ENCODE measurements at places on chromosomes 2 and 18. TPM values are rescaled to one million over a fixed set of nuclear protein-coding genes. Genes with fewer than 3 reads are reported as not detected.

PXDN gene
- 29.5 TPM for total RNA-seq

DNA sequence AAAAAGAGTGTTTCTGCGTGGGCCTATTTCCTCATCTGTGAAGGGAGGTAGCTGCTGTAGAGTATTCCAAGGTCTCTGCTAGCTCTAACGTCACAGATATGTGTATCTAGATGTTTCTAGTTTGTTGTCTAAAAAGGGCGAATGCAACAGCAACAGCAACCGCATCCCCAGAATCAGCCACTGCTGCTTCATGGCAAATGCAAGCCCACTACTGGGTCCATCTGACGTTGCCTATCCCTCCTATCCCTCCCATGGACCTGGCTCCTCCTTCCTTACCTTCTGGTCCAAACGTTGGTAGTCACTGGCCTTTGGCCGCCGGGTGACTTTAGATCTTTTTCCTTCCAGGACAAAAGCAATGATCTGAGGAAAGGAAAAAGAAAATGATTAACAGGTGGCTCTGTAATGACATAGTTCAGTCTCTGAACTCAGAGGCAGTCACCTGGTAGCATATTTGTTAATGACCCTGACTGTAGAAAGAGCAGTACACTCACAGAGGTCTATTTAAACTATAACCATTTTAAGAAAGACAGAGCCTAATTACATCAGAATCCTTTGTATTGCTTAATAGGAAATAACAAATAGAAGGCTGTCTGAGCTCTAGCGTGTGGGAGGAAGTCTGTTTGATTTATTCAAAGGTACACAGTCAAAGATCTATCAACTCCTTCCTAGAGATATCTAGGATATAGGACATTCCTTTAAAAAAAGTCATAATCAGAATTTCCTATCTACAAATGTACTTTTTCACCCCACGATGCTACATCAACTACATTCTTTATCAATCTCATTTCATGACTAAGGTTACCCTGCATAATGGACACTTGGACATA is 2.9 kb downstream of the TGOLN2 start:
- DNase-seq = no peak

- DNase-seq = no peak
Measured at GRCh38 chr2:199160677-199161465, 296.9 kb downstream of the SATB2 start.

GRCh38 chr2:237315829-237316225 is 98.1 kb downstream of the COL6A3 start:
- no peak for DNase-seq

- peak; percentile 12 for DNase-seq
Measured at GRCh38 chr2:62536873-62537547, 31.0 kb upstream of the TMEM17 start.

DNA sequence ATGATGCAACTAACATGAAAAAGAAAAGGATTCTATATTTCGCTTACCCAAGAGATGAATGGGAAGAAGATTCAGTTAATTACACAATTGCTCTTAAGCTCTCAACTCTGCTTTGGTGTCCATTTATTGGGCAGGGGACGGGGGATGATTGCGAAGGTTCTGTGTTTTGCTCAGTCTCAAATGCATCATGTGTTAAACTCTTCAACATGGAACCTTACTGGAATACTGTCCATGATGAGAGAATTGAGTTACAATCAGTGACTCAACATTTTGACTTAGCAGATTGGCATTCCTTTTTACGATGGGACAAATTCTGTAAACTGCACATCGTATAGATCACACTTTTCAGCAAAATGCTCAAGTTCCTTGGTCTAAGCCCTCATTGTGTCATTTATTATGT is 135.6 kb downstream of the RBMS1 start:
- no peak for DNase-seq

- no peak for DNase-seq
Measured at GRCh38 chr18:26461405-26461804, 86.9 kb downstream of the KCTD1 start.

DNA sequence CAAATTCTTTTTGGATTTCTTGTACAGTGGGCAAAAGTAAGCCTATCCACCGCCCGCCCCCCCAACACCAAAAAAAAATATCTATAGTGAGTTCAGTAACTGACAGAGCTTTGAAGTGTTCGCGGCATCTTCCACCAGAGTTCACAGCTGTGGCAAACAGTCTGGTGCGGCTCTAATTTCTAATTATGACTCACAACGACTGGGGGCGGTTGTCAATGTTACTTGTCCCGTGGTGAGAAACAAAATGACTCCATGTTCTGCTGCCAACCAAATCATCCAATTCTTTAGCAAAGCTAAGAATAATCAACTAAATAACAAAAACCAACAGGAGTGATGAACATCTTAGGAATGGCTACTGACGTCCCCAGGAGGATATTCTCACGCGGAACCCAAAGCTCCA is 392.5 kb upstream of the SALL3 start:
- DNase-seq = no peak

Measured in prostate gland (tissue), 2 donors.